ENCODE measurements at places on chromosomes 13 and 19. TPM values are rescaled to one million over a fixed set of nuclear protein-coding genes. Genes with fewer than 3 reads are reported as not detected.

Gene FLT3
- 0.35 TPM for polyA plus RNA-seq

DNA sequence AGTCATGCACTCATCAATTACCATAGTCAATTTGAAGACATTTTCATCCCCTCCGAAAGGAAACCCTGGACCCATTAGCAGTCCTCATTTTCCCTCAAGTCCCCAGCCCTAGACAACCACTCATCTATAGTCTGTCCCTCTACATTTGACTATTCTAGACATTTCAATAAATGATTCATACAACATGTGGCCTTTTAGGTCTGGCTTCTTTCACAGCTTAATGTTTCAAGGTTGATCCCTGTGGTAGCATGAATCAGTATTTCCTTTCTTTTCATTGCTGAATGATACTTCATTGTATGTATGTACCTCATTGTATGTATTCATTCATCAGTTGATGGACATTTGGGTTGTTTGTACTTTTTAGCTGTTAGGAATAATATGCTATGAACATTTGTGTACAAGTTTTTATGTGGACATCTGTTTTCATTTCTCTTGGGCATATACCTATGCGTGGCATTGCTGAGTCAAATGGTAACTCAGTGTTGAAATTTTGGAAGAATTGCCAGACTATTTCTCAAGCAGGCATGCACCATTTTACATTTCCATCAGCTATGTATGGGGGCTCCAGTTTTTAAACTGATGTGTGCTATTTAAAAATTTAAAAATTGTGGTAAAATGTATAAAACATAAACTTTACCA, 18.4 kb downstream of the SPATA13 start:
- no peak for DNase-seq

Gene ZNF91
- polyA plus RNA-seq = 54.6 TPM

Gene KASH5
- polyA plus RNA-seq = 0.57 TPM

GRCh38 chr19:36028313-36029041, 4.2 kb downstream of the CLIP3 start:
- no peak for DNase-seq

DNA sequence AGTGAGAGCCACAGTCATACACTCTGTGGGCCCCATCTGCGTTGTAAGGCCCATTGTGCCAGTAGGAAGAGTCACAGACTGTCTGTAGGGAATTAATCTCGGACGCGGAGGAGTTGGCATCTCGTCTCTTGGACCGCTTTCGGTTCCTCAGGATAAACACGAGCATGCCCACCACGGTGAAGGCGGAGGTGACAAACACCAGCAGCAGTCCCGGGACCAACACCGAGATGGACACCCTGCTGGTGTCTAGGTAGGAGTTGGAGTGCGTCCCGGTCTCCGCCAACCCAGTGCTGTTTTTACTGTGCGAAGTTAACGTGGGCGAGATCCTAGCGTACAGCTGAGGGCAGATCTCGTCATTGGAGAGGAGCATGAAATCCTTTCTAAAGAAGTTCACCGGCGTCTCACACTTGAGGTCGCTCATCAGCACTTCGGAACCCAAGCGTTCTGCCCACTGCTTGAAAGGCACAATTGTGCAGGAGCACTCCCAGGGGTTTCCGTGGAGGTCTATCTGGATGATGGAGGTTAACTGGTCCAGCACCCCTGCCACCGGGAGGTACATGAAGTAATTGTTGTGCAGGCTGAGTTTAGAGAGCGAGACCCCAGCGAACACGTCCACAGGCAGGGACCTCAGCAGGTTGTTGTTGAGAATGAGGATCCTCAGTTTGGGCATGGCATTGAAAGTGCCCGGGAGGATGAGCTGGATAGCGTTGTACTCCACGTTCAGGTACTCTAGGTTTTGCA, 2.7 kb downstream of the SLITRK1 start:
- no peak for DNase-seq

Gene CASP14
- polyA plus RNA-seq = not detected

- DNase-seq = no peak
Observed at GRCh38 chr13:33757713-33758112, 60.2 kb upstream of the RFC3 start.

Gene GRIN2D
- 0.88 TPM for polyA plus RNA-seq

Gene CCDC70
- not detected for polyA plus RNA-seq

GRCh38 chr19:16043156-16043757, 33.0 kb upstream of the TPM4 start:
- no peak for DNase-seq

GRCh38 chr13:50340551-50341287, 325.5 kb downstream of the KCNRG start:
- DNase-seq = no peak

DNA sequence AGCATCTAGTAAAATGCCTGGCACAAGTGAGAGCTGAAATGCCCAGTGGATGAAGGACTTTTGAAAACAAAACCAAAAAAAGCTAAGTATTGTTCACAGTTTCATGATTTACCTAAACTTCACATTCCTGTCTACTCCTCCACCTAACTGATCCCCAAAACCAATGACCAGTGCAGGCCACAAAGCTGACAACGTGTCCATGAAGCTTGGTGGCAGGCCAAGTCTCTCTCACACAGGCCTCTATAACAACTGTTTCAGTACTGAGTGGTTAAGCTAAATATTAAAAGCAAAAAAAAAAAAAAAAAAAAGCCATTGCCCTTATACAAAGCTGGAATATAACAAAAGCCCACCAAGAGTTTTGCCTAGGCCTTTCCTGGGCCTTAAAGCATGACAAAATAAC, 36.4 kb downstream of the STK24 start:
- DNase-seq = no peak

- no peak for DNase-seq
Observed at GRCh38 chr19:48873476-48874302, 1.5 kb downstream of the PPP1R15A start.

DNA sequence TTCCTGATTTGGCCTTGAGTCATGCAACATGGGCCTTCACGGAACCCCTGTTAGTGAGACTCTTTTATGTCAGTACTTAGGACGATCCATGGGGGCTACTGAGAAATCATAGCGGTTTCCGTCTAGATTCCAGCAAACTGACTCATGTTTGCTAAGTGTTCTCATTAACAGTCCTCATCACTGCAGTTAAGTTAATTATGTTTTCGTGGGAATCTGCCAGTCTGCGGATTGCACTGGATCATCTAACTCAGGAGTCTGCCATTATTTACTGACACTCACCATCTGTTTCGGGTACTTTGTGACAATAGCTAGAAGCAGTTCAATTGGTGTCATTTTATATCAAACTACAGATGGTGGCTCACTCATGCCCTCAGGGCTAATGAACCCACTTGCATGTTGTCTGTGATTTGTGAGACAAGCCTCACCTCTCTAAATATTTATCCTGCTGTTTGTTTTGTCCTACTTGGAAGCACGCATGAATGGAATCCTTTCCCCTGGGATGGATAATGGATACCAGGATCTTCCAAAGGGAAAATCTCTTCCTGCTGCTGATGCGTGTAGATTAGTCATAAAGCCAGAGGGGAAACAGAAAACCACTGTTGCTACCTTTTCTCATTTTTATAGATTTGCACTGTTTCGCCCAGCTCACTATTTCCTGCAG, 61.8 kb downstream of the RAB20 start:
- no peak for DNase-seq

Gene LILRB3
- polyA plus RNA-seq = 3.8 TPM

DNA sequence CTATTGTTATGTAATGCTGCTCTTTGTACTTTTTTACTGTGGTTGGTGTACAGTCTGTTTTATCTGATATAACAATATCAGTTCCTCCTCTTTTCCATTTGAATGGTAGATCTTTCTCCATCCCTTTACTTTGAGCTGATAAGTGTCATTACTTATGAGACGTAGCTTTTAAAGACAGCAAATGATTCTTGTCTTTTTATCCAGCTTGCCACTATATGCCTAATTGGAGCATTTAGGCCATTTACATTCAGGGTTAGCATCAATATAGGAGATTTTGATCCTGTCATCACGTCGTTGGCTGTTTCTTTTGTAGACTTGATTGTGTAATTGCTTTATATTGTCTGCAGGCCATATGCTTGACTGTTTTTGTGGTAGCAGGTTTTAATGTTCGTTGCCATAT, 894.2 kb upstream of the ATXN8OS start:
- DNase-seq = no peak

Gene ADGRE3
- 0.16 TPM for polyA plus RNA-seq

- DNase-seq = no peak
Observed at GRCh38 chr13:26557051-26557392, 461 bp upstream of the WASF3 start.

- DNase-seq = no peak
Observed at GRCh38 chr19:35908010-35908441, at the start of gene TYROBP. TSS of gene TYROBP (minus strand) at chr19:35908295. CDS start at chr19:35908228, 67 bp downstream.

DNA sequence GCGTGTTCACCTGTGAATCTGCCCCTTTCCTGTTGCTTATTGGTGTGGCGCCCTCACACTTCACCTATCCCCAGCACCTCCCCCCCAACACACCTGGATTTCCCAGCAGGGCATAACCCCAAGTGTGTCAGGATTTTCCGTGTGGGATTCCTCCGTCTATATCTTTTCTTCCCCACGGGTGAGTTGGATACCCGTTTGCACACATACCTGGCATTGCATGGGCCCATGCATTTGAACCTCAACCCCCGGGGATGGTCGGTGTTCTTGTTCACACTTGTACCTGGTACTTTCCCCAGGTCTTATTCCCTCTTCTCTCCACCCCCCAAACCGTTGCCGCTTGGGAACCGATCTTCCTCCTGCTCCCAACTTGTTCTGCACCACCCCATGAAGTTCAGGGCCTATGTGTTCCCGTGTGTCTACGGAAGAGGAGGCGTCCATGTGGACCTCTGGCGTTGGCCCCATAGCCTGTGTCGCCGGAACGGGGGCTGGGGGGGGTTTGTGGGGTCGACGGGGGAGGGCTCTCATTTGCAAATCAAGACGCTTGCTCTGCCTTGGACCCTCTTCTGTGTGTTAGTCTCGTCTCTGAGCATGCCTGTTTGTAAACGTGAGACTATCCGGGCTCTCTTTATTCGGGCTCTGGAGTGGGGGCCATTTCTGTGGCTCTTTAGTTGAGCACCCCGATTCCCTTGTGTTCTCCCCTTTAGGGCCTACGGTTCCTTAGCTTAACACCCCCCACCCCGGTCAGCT, 1.7 kb downstream of the PRR12 start:
- no peak for DNase-seq

- DNase-seq = no peak
Observed at GRCh38 chr19:54094426-54095000, 6.1 kb downstream of the OSCAR start.

Gene TMEM255B
- 4.9 TPM for polyA plus RNA-seq

- DNase-seq = no peak
Observed at GRCh38 chr19:51716925-51717324, 6.9 kb downstream of the HAS1 start.

Gene KLK4
- not detected for polyA plus RNA-seq

DNA sequence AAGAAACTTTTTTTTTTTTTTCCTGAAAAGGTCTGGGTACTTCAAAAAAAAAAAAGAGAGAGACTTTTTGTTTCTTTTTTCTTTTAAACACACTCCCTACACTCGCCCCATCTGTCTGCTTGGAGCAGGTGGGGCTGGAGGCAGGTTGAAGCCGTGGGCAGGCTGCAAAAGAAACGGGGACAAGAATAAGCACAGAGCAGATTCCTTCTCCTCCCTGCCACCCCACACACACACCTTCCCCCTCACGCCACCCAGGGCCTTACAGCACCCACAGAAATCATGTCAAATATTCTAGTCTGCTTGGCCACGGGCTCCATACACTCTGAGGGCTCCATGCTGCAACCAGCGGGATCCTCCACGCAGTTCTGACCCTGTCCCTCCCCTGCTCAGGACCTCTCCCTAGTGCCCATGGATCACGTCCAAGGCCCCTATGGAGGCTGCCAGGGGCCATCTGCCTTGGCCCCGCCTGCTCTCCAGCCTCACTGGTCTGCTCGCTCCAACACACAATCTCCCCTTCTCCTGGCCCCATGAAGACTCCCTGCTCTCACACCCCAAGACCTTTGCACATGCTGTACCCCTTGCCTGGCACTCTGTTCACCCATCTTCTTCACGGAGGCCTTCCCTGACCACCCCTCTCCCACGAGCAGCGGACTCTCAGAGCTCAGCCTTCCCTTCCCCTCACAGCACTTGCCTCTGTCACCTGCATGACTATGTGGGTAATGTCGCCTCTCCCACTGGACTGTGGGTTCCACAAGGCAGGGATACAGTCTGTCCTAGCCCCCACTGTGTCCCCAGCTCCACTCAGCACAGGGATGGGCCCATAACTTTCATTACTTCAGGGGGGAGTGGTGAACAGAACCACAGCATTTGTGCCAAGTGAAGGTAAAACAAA, 11.4 kb downstream of the AKT2 start:
- no peak for DNase-seq

- no peak for DNase-seq
Observed at GRCh38 chr13:111645198-111645597, 324.8 kb downstream of the TEX29 start.

Measured in renal cortex interstitium (tissue), 15 donors.